Hypothalamus (tissue), 51 donors: ENCODE measurements at places on chromosomes 5 and 9.
A peak's percentile ranks its signal among the peaks of the same experiment; 100 is the strongest.

- peak; percentile 56 for DNase-seq
Measured at GRCh38 chr9:127942216-127943010, 4.8 kb upstream of the DPM2 start.

DNA sequence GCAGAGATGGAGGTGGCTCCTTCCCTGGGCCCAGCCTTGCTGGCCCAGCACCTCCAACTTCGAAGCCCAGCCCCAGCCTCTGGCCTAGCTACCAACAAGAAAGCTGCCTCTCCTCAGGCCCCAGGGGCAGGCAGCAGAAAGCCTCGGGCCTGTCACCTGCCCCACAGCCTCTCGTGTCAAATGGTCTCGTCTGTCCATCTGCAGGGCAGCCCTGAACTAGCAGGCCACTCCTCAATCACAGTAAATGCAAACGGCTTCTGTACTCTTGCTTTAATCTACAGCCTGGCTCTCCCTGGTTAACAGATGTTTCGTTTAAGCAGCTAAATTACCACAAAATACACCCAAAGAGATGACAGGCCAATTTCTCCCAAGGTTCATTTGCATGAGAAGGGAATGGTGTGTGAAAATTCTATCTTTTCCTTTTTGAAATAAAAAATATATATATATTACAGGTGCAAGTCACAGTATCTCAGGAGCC is 21.5 kb downstream of the VAV2 start:
- DNase-seq: no peak

GRCh38 chr5:172455511-172456061 is 1.3 kb upstream of the SH3PXD2B start:
- no peak for DNase-seq

- DNase-seq: no peak
Measured at GRCh38 chr5:51484326-51484725, 101.1 kb downstream of the ISL1 start.

DNA sequence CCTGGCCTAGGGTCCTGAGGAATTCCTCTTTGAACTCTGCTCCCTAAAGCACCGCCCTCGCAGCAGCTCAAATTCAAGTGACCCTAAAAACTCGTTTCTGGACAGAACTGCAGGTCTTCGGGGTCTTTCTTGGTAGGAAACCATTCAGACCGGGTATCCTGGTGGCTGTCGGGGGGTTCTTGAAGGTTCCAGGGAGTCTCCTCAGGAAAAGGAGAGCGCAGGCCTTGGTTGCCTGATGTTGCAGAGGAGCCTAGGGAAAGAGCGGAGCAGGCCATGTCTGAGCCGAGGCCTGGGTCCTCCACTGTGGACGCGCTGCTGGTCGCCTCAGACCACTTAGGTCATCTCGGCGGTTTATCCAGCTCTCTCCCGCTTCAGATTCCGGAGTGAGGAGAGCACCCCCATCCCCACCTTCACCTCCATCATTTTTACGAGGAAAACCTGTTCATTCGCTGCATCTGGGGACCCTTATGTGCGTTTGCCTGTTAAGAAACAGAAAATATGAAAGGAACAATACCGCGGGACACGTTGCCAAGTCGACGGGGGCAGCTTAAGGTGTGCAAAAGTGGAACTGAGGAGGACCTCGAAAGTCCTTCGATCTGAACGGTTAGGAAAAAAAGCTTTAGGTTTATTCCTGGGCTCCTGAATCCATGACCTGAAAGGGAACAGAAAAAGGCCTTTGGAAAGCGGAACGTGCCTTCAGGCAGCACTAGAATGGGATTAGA is 299.4 kb downstream of the PARP8 start:
- DNase-seq: no peak

DNA sequence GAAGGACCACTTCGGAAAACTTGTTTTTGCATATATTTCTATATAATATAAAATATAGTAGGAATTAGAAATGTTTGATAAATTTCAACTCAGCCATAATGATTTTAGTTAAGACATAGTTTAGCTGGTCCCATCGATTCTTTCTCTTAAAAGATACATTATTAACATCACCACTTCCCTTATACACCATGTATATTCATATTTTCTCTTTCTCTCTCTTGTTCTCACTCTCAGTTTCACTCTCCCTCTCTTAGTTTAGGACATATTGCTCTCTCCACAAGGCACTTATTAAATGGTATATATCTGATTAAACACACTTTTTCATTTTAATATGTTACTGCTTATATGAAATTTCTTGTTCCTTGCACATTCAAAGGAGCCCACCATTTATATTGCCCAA is 90.1 kb upstream of the RASEF start:
- DNase-seq: no peak

- DNase-seq: no peak
Measured at GRCh38 chr9:125361837-125362531, 100.4 kb downstream of the GAPVD1 start.

- no peak for DNase-seq
Measured at GRCh38 chr9:97558701-97559101, 57.2 kb downstream of the TMOD1 start.

DNA sequence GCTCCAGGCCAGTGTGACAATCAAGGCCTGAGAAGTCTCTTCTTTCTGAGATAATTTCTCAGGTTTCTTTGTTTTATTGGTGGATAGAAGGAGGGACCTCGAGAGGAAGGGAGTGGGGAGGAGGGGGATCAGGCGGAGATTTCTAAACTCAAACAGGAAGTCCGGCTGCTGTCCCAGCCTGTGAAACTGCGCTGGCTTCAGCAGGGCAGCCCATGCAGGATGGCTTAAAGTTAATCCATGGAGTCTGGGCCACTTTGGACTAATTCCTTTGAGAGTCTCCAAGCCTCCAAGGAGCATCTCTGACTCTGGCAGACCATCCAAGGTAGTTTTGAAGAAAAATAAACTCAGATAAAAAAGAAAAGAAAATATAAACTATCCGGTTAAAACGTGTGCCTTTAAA is 378.5 kb downstream of the MLLT3 start:
- no peak for DNase-seq

GRCh38 chr9:129209109-129209508 is 31.0 kb upstream of the IER5L start:
- DNase-seq: no peak

DNA sequence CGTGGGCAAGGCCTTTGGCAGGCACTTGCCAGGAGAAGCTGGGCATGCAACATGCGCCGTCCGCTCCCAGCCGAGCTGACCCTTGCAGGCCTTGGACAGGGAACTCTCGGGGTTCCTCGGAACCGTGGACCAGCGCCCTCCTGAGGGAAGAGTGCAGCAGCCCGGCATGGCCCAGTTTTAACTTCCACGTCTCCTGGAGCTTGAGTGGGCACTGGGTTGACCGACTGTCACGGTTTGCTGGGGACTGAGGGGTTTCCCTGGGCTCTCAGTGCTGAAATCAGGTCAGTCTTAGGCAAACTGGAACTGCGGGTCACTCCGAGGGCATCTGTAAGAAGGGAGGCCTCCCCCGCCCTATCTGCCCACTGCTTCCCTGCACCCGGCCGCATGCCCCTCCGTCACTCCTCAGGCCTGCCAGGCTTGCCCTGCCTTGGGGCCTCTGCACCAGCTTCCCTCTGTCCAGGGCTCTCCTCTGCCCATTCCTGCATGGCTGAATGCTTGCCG is 87.0 kb upstream of the PHYKPL start:
- no peak for DNase-seq

DNA sequence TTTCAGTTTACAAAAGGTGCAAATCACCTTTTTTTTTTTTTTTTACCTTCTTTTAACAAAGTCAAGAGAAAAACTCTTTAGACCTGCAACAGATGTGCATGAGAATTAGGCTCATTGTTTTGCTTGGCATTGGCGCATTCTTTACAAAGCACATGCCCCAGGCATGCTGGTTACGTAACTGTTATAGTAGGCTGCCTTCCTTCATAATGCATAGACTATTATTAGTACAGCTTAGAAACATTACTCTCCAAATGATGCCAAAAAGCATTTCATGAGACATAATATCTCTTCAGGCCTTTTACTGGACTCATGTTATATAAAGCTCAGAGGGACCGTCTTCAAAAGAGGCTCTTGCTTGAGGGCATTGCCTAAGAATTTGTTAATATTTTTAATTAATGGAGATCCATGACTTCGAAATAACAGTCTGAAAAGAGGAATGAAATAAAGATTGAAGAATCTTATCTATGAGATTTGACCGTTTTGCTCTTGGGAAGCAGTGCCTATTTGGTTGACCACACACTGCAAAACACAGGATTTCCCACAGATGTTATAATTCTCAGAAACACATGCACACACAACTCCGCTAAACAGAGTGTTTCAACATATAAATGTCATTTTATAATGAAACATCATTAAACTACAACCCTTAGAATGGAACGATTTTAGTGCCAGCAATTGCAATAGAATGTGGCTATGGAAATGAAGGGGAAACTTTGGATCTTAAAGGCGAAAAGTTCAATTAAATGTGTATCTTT is 478.7 kb downstream of the PRR16 start:
- no peak for DNase-seq

DNA sequence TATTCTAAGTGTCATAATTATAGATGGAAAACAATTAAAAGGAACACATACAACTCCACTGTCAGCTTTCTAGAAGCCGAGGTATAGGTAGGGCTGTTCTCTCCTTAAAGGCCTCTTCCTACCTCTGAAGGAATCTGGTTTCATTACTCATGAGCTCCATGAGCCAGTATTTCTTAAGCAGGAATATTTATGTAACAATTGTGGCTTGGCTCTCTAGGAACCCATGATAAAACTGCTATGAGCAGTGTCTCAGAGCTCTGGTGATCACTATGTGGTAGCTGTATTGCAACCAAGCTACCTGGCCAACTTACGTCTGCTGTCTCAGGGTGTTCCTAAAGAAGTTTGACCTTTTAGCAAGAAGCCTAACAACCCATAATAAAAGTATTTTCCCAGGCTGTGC is 157.7 kb downstream of the CEP120 start:
- DNase-seq: no peak

GRCh38 chr9:17864951-17865350 is 286.1 kb downstream of the SH3GL2 start:
- DNase-seq: no peak

DNA sequence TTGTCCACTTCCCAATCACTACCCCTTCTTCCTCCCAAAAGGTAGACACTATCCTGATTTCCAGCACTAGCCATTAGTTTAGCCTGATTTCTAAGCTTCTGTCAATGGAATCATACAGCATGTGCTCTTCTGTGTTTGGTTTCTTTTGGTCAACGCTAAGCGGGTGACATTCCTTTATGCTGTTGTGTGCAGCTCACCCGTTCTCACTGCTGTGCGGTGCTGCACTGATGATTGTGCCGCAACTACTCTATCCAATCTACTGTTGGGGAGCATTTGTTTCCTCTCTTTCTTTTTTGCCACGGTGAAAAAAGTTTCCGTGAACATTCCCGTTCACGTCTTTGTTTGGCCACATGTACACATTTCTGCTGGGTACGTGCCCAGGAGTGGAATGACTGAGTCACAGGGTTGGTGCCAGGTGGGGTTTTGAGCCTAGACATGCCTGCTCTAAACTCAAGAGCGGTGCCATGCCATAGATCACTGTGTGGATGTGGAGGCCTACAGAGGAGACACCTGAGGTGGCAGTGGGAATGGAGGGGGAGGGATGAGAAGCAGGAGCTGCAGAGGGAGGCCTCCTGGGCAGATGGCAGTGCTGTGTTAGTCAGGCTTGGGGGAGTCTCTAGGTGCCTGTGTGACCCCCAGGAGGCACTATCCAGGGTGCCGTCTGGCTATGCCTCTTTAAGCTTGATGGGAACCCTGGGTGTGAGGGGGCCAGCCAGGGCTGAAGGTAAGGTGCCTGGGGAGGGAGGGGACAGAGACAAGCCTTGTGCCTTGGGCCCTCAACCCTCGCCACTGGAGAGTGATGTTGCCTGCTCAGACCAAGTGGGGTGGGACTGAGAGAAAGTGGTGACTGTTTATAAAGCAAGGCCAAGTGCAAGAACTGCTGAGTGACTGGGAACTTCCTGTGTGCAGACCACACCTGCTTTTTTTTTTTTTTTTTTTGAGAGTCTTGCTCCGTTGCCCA is 11.4 kb upstream of the ANKRD33B start:
- DNase-seq: no peak

DNA sequence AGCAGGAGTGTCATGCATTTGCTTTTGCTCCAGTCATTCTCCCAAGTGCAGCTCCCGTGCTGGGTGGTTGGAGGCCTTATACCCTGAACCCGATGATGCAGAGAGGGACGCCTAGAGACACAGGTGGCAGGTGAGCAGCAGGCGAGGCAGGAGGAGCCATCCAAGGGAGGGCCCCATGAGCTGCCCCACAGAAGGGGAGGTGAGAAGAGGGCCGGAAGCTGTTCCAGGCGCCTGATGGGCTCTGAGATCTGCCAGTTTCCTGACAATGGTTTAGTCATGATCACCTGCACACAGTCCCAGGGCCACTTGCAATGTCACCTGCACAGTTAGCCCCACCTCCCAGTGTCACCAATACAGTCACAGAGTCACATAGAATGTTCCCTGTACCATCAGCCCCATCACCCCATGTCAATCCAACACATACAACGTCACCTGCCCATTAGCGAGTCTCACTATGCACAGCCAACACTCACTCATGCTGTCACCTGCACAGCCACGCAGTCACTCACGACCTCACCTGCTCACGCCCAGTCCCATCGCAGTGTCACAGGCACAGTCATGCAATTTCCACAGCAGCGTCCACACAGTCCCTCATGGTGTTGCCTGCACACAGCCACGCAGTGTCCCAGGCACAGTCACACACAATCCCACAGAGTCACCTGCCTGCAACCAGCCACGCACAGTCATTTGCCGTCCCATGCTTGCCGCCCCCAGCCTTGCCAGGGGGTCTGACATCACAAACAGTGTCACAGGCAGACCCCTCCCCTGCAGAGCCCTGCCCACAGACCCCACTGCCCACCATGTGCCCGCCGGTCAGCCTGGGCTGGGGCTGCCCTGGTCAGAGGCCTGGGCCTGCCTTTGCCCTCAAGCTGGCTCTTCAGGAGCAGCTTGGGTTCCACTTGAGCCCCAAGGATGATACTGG is 113.4 kb downstream of the LHX2 start:
- no peak for DNase-seq

DNA sequence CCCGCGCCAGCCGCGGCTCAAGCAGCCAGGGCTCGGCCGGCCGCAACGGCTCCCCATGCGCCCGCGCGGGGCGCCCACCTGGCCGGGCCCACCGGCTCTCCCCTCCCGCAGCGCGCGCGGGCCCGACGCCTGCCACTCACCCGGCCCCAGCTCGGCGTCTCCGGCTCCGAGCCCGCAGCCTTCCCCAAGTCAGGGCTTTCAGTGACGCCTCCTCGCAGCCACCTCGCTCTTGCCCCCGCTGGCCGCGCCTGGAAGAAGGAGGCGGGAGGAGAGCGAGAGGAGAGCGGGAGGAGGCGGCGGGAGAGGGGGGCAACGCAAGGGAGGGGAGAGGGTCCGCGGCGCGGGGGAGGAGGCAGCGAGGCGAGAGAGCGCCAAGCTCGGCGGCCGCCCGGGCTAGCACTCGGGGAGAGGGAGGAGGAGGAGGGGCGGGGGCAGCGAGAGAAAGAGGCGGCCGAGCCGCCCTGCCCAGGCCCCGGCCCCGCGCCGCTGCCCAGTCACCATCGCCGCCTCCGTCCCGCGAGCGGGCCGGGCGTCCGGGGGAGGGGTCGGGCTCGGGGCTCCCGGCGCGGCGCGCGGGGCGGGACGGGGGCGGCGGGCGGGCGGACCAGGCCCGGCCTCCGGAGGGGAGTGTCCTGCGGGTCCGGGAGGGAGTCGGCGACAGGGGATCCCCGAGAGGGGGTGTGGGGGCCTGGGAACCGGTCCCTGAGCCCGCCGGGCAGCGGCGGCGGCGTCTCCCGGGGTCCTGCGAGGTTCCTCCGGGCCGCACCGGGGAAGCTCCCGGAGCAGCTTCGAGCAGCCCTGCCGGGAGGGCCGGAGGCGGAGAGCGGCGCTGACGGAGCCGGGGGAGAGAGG is at the start of gene LHFPL2:
TSS of gene LHFPL2 (minus strand) at position 414 of the 852 bp plus-strand sequence. CDS start 138,559 bp downstream, outside the sequence.
- peak; percentile 63 for DNase-seq

- DNase-seq: no peak
Measured at GRCh38 chr5:66661149-66661548, 65.0 kb downstream of the MAST4 start.

- DNase-seq: no peak
Measured at GRCh38 chr9:131963072-131964030, 116.3 kb downstream of the MED27 start.
